ENCODE measurements at places on chromosomes 5 and 9. TPM values are rescaled to one million over a fixed set of nuclear protein-coding genes. Genes with fewer than 3 reads are reported as not detected.

GRCh38 chr5:162543437-162543836 is 475.9 kb downstream of the GABRG2 start:
- no peak for DNase-seq

Gene TMEM232
- total RNA-seq, result 6.4 TPM

GRCh38 chr9:88772575-88772974 is 218.7 kb upstream of the S1PR3 start:
- DNase-seq, result no peak

- DNase-seq, result peak; percentile 25
These were observed 1.8 kb downstream of the KLF4 start for GRCh38 chr9:107487521-107488374.

Gene EIF4E1B
- total RNA-seq, result not detected

Gene RNF183
- total RNA-seq, result not detected

GRCh38 chr9:22237497-22238363 is 208.9 kb upstream of the DMRTA1 start:
- DNase-seq, result no peak

- DNase-seq, result no peak
These were observed 69.6 kb upstream of the TGFBR1 start for GRCh38 chr9:99035313-99035712.

GRCh38 chr9:115517335-115518075 is 399.5 kb upstream of the TNC start:
- DNase-seq, result no peak

Gene ERAP2
- 13.8 TPM for total RNA-seq

DNA sequence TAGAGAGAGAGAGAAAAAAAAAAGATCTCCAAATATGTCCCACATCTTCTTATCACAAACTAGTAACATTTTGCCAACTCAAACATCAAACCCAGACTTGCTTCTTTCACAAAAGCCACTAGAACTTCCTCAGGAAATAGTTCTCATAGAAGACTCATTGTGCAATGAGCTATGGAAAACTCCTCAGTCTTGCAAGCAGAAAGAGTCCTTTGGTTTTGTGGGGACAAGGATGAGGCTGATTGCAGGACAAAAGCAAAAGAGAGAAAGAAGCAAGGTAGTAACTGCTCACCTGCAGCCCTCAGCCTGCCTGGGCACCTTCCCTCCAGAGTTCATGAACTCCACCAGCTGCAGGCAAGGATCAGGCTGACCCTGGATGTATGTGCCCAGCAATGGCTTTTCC is 399.0 kb downstream of the IRX1 start:
- DNase-seq, result no peak

Gene HSPA4
- 55.4 TPM for total RNA-seq

Gene CLTA
- 202 TPM for total RNA-seq

DNA sequence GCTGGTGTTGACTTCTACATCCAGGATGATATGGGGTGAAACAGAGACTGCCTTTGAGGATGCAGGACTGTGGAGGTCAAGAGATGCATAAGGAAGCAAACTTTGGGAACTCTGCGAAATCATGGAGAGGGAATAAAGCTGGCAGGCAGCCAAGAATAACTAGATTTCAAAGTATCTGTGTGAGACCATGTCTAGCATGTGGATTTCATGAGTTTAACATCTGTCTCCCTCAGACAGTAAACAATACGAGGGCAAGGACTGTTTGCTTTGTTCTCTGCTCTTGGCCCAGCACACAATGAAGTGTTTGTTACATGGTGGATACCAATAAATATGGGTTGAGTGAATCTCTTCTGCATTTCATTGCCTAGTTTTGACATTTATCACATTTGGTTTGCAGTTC is 71.3 kb downstream of the RASEF start:
- DNase-seq, result no peak

Gene PCYOX1L
- total RNA-seq, result 5.2 TPM

Gene LTC4S
- total RNA-seq, result 6.7 TPM

GRCh38 chr9:69671879-69672595 is at the start of gene APBA1:
Gene APBA1, minus strand, starts transcription at chr9:69672371.
- peak; percentile 52 for DNase-seq

- DNase-seq, result peak; percentile 79
These were observed 478 bp upstream of the SETD9 start for GRCh38 chr5:56908942-56909293.

Gene C1QTNF3
- total RNA-seq, result 4.0 TPM

GRCh38 chr5:177198738-177199137 is 65.2 kb downstream of the NSD1 start:
- no peak for DNase-seq

Gene PROB1
- 0.73 TPM for total RNA-seq

Gene CCL28
- 192 TPM for total RNA-seq

- no peak for DNase-seq
These were observed 57.7 kb downstream of the PDE6A start for GRCh38 chr5:149886692-149887470.

GRCh38 chr9:26579056-26579455 is 313.5 kb downstream of the CAAP1 start:
- no peak for DNase-seq

DNA sequence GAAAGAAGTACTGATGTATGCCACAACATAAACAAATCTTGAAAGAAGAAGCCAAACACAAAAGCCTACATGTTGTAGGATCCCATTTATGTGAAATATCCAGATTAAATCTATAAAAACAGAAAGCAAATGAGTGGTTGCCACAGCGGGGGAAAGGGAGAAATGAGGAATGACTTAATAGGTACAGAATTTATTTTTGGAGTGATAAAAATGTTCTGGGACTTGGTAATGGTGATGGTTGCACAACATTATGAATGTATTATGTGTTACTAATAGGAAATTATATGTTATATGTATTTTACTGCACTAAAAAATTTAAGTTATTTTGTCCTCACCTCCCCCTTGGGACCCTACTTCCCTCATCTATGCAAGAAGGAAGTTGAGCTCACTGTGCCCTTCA is 16.4 kb upstream of the TTC1 start:
- no peak for DNase-seq

DNA sequence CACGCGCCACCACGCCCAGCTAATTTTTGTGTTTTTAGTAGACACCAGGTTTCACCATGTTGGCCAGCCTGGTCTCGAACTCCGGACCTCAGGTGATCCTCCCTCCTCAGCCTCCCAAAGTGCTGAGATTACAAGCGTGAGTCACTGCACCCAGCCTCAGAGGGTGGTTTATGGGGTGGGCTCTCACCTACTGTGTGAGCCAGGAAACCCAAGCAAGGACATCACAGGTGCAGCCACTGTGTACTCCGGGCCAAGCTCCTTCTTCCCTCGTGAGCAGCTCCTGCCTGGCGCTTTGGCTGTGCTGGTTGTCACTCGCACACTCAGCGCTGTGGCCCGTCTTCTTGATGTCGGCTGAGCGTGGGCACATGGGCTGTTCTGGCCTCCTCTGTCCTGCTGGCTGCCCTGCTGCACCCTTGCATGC is 70.1 kb downstream of the WNK2 start:
- DNase-seq, result peak; percentile 30

GRCh38 chr9:126198854-126199253 is 127.8 kb upstream of the MVB12B start:
- DNase-seq, result no peak

- no peak for DNase-seq
These were observed 105.4 kb upstream of the TBCA start for GRCh38 chr5:77881528-77881927.

GRCh38 chr5:157265714-157266285 is at the start of gene CYFIP2:
Gene CYFIP2, plus strand, starts transcription at chr5:157266123. Its CDS starts 19,239 bp downstream, at chr5:157285362.
- DNase-seq, result no peak

GRCh38 chr5:145834917-145835847 is at the start of gene PRELID2:
Gene PRELID2, minus strand, starts transcription at chr5:145835342. Its CDS starts 91 bp downstream, at chr5:145835251.
- DNase-seq, result peak; percentile 85

DNA sequence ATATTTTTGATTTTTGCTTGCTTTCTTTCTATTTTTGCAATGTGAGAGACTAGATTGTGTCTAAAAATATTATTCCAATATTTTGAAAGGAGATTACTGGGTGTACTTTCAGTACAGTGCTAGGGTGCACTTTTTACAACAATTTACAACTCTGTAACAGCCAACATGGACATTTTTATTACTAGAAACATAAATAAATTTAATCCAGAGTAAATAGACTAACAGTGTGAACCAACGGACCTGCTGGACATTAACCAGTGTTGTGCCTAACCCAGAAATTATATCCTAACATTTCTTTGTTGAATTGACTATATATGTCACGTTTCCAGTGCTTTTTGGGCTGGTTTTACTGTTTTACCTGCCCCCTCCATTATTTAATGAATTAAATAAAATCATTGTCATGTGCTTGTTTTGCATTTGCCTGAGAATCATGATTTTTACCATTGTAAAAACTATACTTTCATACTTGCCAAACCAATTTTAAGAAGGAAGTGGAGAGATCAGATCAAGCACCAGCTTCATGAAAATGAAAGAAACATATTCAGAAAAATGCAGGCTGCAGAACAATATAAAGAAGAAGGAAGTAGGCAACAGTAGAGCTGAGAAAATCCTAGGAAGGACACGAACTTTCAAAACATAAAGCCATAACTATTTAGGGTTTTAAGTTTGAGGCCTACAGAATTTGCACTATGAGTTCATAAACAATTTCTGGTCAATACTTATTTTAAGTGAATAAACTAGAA is 400.8 kb upstream of the PIK3R1 start:
- DNase-seq, result no peak

DNA sequence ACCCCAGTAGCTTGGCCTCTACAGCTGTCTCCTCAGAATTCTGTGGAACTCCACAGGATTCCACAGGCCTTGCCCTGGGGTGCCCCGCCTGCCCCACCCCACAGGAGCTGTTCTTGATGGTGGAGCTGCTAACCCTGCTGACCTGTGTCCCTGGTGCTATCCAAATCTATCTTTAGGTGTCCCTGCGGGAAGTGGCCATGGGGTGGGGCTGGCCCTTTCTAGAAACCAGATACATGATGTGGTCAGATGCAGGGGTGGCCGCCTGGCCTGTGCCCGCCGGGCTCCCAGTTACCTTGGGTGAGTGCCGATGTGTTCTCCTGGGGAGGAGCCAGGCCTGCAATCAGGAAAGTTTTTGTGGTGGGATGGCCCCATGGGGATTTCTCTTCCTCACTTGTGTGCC is 34.2 kb downstream of the WNK2 start:
- no peak for DNase-seq

GRCh38 chr9:16085167-16085726 is 532.4 kb downstream of the CCDC171 start:
- DNase-seq, result no peak

GRCh38 chr9:111873901-111874300 is 22.7 kb upstream of the UGCG start:
- no peak for DNase-seq

Gene TNC
- total RNA-seq, result 2.4 TPM

DNA sequence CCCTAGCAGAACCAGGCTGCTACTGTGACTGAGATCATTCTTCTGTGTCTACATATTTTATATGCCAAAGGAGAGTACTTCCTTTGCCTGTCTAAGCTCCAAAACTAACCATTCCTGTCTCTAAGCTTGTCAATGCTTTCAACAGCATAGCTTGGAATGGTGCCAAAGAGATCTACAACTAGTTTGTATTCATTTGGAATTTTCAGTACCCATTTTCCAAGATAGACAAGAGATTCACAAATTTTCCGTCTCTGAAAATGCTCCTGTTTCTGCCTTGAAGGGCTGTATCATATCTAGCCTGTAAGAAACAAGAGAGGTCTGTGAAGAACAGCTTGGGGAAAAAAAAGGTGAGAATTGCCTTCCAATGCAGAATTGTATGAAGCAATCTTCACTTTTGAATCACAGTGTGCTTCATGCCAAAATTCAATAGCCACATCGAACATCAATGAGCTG is 334.4 kb upstream of the ACTBL2 start:
- no peak for DNase-seq

Gene C1QTNF2
- total RNA-seq, result 0.48 TPM

DNA sequence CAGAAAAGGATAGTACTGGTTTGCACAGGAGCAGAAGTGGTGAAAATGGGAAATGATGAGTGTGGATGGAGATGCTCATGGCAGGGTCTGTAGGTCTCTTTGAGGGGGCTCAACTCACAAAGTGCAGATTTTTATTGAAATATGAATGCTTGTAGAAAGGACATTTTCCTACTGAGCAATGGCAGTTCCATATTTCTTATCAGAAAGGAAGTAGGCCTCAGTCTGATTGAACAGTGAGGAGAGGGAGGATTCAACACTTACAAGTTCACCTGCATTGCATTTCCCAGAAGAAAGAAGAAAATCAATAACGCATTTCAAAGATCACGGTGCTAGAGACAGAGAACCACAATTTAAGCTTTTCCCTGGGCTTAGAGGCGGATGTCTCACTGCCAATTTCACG is 49.2 kb downstream of the ANXA2R start:
- DNase-seq, result no peak

DNA sequence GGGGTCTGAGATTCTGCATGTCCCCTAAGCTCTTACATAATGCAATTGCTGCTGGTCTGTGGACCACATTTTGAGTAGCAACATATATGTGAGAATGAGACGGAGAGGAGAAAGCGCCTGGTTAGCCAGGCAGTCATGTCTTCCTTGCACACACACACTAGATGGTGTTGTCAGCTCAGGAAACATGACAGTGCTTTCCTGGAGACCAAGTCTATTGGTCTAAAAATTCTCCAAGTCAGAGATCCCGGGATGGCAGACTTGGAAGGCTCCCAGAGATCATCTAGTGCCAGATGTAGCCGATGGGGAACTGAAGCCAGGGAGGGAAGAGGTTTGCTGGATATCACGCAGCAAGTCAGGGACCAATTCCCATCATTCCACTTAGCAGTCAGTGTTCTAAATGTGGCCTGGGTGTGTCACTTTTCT is 53.4 kb downstream of the GALNT12 start:
- DNase-seq, result no peak

Gene LRRC70
- total RNA-seq, result 8.6 TPM

Gene CLIC3
- total RNA-seq, result not detected

- no peak for DNase-seq
These were observed 352.6 kb upstream of the PANK3 start for GRCh38 chr5:168931638-168932345.

GRCh38 chr9:114347675-114348074 is 18.0 kb downstream of the ORM2 start:
- DNase-seq, result no peak

DNA sequence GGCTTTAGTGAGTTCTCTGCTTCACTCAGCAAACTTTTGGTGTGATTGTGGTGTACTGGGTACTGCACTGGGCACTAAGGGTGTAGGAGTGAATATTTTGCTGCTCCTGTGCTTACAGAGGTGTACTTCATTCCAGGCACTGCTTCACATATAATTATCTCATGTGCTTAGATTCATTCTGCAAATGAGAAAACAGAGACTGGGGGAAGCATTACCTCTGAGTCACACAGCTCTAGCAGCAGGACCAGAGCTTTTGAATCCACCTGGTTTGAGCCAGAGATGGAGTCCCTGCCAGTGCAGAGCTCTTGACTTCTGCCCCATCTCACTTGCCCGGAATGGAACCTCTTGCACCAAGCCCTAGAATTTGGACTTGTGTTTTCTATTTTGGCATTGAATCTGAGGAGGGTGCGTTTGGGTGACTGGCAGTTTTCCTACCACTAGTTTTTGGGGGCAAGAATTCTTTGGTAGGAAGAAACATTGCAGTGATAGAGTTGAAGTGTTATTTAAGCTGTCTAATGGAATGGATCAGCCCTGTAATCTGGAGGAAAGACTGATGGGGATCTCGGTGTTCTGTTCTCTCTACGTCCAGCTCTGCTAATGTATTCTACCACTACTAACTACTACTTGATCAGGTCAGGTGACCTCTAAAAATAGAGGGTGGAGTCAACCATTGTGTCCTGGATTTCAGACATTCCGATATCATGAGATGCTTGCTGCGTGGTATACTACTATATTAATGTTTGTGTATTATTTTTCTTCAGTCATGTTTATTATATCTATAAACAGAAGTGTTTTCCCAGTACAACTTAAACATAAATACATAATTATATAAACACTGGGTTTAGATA is 2.5 kb downstream of the ARHGAP26 start:
- DNase-seq, result no peak
